GM12891 (cell line): ENCODE measurements at places on chromosomes 1 and 21.

DNA sequence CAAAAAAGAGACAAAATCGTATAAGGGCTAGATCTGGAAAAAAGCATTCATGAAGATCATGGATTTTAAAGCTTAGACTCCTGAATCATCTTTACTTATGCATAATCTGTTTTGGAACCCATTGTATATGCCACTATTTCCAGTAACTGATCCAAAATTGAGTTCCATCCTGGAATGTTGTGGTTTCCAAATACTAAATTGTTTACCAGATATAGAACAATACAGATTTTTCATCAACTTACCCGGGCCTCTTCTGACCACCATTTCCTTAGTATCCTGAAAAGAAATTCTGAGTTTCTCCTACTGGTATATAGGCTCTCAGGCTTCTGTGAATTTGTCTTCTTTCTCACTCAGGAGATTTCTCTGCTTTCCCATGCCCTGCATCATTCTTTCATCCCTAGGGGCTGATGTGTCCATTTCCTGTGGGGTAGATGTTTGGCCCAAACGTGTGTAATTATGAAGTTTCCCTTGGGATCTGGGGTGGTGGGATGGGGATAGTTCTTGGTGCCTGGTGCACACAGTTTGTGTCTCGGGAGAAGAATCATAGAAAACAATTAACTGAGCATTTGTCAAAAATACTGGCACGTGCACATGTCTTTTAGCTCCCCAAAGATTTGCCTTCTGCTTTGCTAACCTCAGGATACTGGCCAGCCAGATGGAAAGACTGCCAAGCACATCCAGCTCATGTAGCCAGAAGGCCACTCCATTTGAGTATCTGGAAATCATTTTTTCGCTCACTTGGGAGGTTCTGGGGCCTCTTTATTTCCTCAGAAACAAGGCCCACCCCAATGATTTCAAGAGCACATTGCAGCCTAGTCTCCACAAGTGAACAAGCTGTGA, 127.8 kb downstream of the NTMT2 start:
- DNase-seq: no peak

GRCh38 chr21:18023711-18024110, 204.6 kb upstream of the C21orf91 start:
- DNase-seq: no peak

DNA sequence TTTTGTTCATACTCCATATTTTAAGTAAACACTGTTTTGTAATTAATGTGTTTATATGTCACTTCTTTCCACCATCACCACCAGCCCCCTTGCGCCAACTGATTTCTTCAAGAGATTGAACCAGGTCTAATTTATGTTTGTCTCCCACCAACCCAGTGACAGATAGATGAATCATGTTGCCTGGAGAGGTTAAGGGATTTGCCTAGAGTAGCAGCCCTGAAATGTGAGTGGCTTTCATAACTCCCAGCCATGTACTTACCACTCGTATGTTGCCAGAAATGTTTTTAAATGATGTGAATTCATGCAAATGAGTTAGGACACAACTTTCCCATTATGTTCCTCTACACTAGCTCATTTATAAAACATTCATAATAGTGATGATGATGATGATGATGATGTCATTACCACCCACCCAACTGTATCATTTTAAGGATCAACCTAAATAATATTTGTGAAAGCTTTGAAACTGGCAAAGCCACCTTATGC, 86.9 kb downstream of the LRRC8D start:
- DNase-seq: no peak

DNA sequence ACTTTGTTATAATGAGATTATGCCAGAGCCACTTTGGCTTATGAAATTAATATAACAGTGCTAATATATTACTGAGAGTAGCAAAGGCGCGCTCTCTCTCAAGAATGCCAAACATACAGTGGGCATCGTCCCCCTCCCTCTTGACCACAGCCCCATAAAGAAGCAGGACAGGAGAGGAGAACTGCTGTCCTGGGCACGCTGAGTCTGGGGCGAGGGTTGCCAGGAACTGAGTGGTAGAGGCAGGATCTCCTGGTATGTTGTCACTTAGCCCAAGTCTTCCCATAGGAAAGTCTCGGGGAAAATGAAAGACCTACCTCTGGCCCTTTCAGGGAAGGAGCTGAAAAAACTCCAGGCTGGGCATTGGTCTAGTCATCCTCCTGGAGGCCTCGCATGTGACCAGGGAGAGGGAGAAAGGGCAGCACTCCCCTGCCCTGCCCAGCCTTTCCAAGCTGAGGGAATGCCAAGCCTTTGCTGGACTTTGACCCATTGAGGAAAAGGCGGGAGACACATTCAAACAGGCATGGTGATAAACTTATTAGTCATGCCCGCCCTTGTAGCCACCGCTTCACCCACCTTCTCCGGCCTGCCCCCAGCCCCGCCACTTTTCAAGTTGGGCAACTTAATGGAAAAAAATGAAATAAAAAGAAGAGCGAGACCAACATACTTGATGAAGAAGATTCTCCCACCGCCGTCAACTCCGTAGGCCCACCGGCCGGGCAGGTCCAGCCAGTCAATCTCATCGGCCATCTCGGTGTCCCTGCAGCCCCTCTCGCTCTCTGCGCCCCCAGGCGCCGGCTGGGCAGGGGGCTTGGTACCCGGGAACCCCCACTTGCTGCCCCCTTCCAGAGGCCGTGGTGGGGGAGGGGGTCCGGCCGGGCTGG, 17.4 kb upstream of the PLEKHA6 start:
- DNase-seq: no peak

DNA sequence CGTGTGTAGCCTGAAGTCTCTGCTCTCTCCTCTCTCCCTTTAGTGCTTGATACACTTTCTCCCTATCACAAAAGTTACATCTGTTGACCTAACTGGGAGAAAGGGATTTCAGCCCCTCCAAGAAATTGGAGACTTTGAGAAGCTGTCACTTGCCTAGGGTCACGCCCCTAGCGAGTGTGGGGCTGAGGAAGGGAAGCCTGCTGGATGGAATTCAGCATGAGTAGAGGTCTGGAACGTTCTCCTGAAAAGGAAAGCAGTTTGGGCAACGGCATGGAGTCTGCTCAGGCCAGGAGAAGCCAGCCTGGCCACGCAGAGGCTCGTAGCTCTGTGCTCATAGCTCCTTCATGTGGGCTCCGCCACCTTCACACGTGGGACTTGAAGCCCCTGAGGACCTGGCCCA, 22.4 kb downstream of the COL16A1 start:
- DNase-seq: no peak

- DNase-seq: no peak
Measured at GRCh38 chr1:225949041-225949440, 8.0 kb upstream of the LEFTY2 start.

- DNase-seq: no peak
Measured at GRCh38 chr1:58932859-58933598, 149.2 kb upstream of the JUN start.

DNA sequence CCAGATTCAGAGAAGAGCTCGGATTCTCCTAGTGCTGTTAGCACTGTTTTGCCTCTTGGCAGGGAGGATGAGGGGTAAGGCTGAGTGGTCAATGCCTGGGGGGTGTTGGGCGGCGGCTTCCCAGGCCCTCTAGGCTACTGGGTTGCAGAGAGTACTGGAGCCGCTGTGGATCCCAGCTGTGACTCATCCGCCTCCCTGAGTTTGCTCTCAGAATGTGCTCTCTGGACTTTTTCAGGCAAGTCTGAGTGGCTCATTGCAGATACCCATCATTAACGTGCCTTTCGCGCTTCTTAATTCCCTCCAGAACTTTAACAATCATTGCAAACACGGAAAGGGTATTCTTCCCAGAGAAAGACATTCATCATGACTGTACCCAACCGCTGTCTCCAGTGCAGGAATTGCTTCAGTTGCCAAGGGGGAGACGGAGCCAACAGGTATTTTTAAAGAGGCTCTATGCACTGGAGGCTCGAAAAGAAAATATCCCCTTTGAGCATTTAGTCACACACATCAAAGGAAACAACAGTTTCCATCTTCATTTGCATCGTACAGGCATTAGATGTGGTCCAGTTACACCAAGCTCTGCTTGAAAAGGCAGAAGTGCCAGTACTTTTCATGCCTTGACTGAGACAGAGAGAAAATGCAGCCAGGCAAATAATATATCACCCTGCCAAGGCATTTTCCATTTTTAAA, 14.4 kb upstream of the CAMTA1 start:
- no peak for DNase-seq

DNA sequence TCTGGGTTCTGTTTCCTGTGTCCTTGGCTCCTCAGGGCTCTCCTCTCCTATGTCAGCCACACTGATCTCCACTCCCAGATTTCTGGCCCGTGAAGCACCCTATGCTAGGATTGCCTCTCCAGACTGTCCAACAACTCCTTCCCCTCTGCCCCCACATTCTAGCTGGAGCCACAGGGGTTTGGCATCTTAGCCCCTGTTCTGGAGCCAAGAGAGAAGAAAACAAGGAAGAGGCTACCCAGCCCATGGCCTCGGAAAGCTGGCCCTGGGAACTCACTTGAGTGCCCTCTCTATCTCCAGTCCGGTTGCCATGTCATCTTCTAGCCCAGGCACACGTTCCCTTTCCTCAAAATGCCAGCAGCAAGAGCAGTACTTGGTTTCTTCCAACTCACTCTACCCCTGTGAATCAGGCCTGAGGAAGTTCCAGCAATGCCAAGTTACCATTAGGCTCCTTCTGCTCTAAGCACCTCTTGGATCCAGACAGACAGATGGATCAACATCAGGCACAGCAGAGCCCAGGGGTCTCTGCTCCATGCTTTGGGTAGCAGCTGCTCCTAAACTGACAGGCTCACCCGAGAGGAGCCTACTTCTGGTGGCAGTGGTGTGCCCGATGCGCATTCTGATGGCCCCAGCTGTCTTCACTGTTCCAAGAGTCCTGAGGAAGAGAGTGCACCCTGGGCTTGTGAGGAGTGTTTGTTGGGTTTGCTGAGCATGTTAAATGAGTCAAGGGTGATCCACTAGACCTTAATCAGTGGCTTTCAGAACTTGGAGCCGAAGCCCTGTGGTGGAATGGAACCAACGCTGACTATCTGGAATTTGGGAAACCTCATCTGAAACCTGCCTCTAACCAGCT, 11.6 kb upstream of the GPR61 start:
- DNase-seq: no peak

DNA sequence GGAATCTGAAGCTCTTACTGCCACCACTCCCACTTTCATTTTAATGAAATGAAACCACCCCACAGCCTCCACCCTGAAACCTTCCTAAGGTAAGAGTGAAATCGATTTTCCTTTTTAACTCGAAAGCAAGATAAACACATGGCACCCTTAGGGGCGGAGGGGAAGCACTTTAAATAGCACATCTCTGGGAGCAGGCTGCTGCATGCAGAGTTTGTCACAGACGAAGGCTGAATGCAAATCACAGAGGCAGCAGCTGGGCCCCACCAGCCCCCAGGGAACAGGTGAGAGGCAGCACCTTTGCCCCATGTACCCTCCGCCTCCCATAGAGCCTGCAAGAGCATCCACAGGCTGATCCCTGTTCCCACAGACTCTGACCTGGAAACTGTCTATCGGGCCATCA, 60.0 kb upstream of the GRIK3 start:
- DNase-seq: no peak

DNA sequence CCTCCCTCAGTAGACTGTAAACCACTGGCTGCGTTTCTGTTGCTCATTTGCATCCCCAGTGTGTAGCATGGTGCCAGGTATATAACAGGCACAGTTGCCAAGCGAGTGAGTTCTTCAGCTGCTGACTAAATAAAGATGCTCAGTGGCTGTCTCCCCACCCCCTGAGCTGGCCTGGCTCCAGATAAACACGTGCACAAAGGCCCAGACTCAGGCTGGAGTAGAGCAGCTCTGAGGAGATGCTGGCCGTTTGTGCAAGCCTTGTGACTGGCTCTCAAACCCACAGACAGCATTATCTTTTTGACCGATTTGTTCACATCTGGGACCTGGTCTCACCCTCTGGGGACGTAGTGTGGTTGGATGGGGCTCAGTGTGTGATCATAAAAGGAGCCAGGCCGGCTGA, 7.1 kb downstream of the CHRNB2 start:
- DNase-seq: no peak

DNA sequence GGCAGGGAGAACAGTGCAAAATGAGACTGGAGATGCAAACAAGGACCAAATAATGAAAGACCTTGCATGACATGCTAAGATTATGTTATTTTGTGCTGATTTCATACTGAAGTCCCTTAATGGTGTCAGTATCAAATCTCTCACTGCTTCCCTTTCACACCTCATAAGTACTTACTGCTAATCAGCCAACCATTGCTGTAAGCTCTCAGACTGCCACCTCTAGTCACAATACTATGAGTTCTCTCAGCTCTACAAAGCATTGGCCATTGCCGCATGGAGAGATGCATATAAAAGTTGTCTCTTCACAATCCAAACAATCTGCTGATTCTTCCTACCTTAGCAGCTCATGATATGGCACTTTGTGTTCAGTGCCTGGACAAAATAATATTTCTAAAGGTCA, 375.4 kb downstream of the LTN1 start:
- DNase-seq: no peak

DNA sequence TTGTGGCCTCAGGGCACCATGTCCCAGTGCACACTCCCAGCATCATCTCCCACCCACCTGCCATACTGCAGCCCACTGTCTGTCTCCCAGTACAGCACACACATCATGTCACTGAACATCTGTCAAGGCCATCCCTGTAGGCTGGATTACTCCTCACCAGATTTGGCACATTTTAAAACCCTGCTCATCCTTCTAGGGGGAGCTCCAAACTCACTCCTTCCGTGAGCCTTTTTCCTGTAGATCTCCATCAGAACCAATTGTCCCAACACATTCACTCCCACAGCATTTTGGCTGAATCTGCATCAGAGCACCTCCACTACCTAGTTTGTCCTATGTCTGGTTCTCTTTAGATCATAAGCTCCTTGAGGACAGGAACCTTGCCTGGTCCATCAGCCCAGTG, 58.6 kb upstream of the GRIK3 start:
- DNase-seq: no peak

DNA sequence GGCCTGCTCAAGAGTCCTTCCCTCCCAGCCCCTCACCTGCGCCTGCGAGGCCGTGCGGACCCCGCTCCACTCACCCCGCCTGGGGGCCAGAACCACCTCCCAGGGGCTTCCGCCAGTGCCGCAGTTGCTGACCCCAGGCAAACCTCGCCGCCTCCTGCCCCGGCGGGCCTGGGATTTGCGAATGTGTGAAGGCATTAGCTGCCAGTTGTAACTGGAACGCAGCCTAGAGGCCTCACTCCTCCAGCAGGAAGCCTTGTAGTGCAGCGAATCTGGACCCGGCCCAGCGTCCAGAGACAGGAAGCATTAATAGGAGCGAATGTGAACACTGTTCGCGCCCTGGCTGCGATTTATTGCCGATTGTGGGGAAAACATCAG, 140.9 kb upstream of the ARHGEF16 start:
- DNase-seq: no peak

GRCh38 chr1:2601721-2602303, 15.2 kb downstream of the PRXL2B start:
- no peak for DNase-seq
